ENCODE measurements at places on chromosomes 6 and 20.

- DNase-seq = no peak
Observed at GRCh38 chr20:3434232-3434631, 26.8 kb upstream of the DNAAF9 start.

DNA sequence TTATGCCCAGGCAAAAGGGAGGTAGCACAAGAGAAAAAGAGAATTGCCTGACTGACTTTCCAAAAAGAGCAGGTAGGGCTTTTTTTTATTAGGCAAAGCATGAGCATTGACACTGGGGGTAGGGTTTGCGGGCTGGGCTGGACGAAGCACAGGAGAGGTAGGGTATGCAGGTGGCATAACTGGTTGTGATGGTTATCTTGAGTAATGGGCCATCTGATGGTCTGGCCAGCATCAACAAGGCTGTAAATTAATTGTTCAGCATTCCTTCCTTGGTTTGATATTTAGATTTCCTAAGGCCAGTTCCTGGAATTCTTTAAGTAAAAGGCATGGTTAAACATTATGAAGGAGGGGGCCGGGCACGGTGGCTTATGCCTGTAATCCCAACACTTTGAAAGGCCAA lies 13.9 kb upstream of the BFSP1 start:
- no peak for DNase-seq

DNA sequence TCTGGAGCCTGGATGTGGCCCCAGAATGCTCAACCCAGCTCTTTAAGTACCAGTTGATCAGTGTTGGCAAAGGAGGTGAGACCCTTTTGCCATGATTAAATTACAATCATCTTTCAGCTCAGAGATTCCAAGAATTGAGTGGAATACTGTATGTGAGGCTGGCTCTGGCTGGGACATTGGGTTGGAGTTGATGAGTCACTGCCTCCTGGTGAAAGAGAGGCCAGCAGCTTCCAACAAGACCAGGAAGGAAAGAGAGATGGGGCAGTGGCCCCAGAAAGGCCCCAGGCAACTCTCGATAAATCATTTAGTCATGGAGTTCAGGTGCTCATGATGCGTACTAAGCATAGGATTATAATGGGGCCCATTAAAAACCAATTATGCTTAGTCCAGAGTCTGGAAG lies 2.1 kb downstream of the TGM6 start:
- DNase-seq = no peak

DNA sequence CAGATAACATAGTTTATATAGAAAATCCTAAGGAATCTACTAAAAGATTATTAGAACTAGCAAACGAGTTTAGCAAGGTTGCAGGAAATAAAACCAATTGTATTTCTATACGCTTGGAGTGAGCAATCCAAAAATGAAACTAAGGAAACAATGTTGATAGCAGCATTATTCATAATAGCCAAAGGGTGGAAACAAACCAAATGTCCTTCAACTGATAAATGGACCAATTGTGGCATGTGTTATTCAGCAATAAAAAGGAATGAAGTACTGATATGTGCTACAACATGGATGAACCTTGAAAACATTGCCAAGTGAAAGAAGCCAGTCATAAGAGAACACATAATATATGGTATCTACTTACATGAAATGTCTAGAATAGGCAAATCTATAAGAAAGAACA lies 101.0 kb upstream of the VSTM2L start:
- no peak for DNase-seq

DNA sequence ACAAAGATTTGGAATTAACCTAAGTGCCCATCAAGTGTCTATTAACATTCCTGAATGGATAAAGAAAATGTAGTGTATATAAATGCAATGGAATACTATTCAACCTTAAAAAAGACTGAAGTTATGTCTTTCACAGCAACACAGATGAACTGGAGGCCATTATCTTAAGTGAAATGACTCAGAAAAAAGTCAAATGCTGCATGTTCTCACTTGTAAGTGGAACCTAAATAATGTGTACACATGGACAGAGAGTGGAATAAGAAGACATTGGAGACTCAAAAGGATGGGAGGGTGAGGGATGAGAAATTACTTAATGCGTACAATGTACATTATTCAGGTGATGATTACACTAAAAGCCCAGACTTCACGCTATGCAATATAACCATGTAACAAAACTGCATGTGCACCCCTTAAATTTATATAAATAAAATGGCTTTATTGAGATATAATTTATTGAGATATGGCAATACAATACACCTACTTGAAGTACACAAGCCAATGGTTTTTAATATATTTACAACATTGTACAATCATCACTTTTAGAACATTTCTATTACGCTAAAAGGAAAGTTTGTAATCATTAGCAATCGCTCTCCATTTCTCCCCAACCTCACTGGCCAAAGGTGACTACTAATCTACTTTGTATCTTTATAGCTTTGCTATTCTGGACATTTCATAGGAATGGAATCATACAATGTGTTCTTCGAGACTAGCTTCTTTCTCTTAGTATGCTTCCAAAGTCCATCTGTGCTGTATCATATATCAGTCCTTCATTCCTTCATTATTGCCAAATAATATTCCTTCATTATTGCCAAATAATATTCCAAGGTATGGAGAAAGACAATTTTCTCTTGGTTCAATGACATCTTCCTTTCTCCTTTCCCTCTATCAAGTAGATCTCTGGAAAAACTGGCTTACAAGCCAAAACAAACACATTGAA lies 5.8 kb downstream of the STX7 start:
- DNase-seq = no peak

All from CD4-positive, alpha-beta T cell treated with Interleukin-6 for 4 hours (primary cell).